ENCODE measurements at places on chromosomes 2 and 18. TPM values are rescaled to one million over a fixed set of nuclear protein-coding genes. Genes with fewer than 3 reads are reported as not detected.

DNA sequence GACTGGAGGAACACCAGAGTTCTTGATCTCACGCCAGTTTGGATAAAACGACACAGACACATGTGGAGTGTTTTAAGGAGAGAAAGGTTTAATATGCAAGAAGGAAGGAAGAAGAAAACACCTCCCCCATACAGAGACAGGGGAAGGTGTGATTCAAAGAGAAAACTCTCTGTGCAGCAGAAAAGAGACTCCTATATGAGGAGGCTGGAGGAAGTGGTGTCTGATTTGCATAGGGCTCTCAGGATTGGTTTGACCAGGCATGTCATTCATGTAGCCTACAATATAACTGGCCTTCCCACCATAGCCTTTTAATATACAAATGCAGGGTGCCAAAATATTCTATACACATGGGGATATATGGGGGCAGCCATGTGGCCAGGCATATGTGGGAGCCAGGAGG is 1386.5 kb downstream of the RPIA start:
- no peak overlapping the region for H3K27ac ChIP-seq
- peaks cover 62% of the 10 kb centered on the region for H3K36me3 ChIP-seq
- H3K4me3 ChIP-seq: no peak overlapping the region
- H3K4me1 ChIP-seq: peaks cover 8% of the 10 kb centered on the region
- DNase-seq: no peak

DNA sequence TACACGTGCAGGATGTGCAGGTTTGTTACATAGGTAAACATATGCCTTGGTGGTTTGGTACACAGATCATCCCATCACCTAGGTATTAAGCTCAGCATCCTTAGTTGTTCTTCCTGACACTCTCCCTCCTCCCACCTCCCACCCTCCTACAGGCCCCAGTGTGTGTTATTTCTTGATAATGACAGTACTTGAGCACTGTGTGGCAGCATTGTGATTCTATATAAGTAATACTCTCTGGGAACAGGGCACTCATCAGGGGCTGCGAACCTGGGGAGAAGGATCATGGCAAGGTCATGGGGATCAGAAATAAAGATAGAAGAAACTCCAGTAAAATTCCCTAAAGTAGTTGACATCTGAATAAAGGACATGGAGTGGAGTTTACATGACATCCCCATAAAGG is 1256.2 kb upstream of the CRIM1 start:
- H3K27me3 ChIP-seq: no peaks in the 10 kb centered on the region
- DNase-seq: no peak
- no peak overlapping the region for H3K27ac ChIP-seq
- peaks cover 2% of the 10 kb centered on the region for H3K4me1 ChIP-seq

- peak overlapping the region; percentile 88 for H3K4me3 ChIP-seq
- H3K36me3 ChIP-seq: no peaks in the 10 kb centered on the region
- H3K27ac ChIP-seq: peak overlapping the region; percentile 99
- no peaks in the 10 kb centered on the region for H3K27me3 ChIP-seq
- peaks cover 52% of the 10 kb centered on the region for H3K4me1 ChIP-seq
- DNase-seq: peak; percentile 72
These were observed 1.9 kb downstream of the GLI2 start for GRCh38 chr2:120737340-120738101.

- DNase-seq: no peak
- no peak overlapping the region for H3K27ac ChIP-seq
- no peaks in the 10 kb centered on the region for H3K4me1 ChIP-seq
- H3K36me3 ChIP-seq: no peaks in the 10 kb centered on the region
- H3K27me3 ChIP-seq: no peaks in the 10 kb centered on the region
- H3K4me3 ChIP-seq: no peak overlapping the region
These were observed 70.5 kb upstream of the FAM117B start for GRCh38 chr2:202564226-202564625.

GRCh38 chr18:35019933-35020332 is 21.3 kb upstream of the MAPRE2 start:
- H3K36me3 ChIP-seq: no peaks in the 10 kb centered on the region
- no peak overlapping the region for H3K4me3 ChIP-seq
- H3K27ac ChIP-seq: no peak overlapping the region
- H3K4me1 ChIP-seq: peaks cover 2% of the 10 kb centered on the region
- H3K27me3 ChIP-seq: no peaks in the 10 kb centered on the region

GRCh38 chr2:121475811-121476571 is 54.7 kb upstream of the RNU4ATAC start:
- H3K4me1 ChIP-seq: peaks cover 58% of the 10 kb centered on the region
- 0 out of 2 replicates have a peak overlapping the region, but pooled peaks have one; percentile 3 for H3K27ac ChIP-seq
- H3K4me3 ChIP-seq: no peak overlapping the region
- H3K36me3 ChIP-seq: no peaks in the 10 kb centered on the region

GRCh38 chr18:51953521-51953920 is 386.5 kb upstream of the DCC start:
- no peaks in the 10 kb centered on the region for H3K27me3 ChIP-seq
- no peak overlapping the region for H3K4me3 ChIP-seq
- H3K27ac ChIP-seq: no peak overlapping the region
- 0 out of 2 replicates have a peak, but pooled peaks cover 2% of the 10 kb centered on the region for H3K36me3 ChIP-seq
- 0 out of 2 replicates have a peak, but pooled peaks cover 3% of the 10 kb centered on the region for H3K4me1 ChIP-seq
- DNase-seq: no peak

GRCh38 chr2:204315236-204315662 is 230.0 kb upstream of the PARD3B start:
- H3K4me1 ChIP-seq: peaks cover 45% of the 10 kb centered on the region
- no peak overlapping the region for H3K4me3 ChIP-seq
- no peak overlapping the region for H3K27ac ChIP-seq

DNA sequence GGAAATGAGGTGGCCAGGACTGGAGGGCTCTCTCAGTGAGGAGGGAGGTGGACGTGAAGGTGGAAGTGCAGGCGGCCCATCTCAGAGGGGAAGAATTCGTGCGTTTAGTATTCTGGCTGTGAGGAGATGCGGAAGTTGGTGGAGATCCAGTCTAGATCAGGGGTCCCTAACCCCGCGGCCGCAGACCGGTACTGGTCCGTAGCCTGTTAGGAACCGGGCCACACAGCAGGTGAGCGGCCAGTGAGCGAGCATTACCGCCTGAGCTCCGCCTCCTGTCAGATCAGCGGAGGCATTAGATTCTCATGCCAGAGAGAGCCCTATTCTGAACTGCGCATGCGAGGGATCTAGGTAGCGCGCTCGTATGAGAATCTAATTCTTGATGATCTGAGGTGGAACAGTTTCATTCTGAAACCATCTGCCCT is 1.6 kb upstream of the FHOD3 start:
- H3K4me3 ChIP-seq: no peak overlapping the region
- peak; percentile 37 for DNase-seq
- peaks cover 23% of the 10 kb centered on the region for H3K27me3 ChIP-seq
- H3K4me1 ChIP-seq: peaks cover 5% of the 10 kb centered on the region

DNA sequence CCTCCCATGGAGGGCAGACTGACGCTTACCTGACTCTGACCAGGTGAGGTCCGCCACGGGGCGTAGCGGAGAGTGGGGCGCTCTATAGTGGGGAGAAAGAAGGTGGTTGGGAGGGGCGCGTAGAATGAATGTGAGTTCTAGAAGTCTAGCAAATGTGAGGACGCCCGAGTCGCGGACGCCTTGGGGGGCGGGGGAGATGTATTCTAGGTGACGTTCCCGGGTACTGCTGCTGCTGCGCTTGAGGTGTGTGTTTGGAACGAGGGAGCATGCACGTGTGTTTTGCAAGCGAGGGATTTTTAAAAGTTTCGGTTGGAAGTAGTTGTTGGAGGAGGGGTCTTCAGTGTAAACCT is 758 bp downstream of the RIF1 start:
- peaks cover 42% of the 10 kb centered on the region for H3K36me3 ChIP-seq
- peaks cover 23% of the 10 kb centered on the region for H3K4me1 ChIP-seq
- peak; percentile 59 for DNase-seq
- H3K27ac ChIP-seq: peak overlapping the region; percentile 98

- H3K36me3 ChIP-seq: no peaks in the 10 kb centered on the region
- no peak overlapping the region for H3K27ac ChIP-seq
- no peak for DNase-seq
- H3K27me3 ChIP-seq: no peaks in the 10 kb centered on the region
These were observed 88.3 kb upstream of the CCDC68 start for GRCh38 chr18:55047546-55047945.

DNA sequence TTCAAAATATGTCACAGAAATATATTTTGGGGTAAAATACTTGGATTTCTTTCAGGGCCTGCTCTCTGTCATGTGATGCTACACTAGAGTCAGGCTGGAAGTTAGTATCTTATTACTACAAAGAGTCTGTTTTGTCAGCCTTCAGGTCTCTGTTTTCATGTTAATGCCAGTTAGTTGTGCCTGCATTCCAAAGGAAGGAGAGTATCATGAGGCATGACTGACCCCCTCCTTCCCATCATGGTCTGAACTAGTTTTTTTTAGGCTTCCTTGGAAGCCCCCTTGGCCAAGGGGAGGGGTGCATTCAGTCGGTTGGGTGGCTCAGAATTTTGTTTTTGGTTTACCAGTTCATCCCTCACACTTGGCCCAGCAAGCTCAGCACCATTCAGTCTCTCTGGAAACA is 318.0 kb downstream of the ALK start:
- H3K27ac ChIP-seq: peak overlapping the region; percentile 96
- H3K4me1 ChIP-seq: peaks cover 48% of the 10 kb centered on the region
- no peaks in the 10 kb centered on the region for H3K27me3 ChIP-seq
- DNase-seq: no peak

DNA sequence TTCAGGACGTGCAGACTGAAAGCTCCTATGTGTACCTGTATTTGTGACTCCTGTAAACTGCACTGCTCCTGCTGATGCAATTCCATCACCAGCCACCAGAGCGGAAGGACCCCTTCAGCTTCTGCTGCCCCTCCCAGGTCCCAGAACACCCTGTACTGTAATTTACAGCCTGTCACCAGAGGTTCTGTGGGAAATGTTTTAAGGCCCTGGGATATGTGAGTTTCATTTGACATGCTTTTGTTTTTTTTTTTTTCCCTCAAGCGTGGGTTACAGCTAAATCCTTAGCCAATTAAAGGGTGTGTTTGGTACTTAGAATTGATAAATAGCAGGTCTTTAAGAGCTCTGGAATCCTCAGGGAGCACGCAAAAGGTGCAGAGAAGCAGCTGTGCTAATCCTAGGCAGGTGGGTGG is 79.4 kb downstream of the KCTD1 start:
- H3K27me3 ChIP-seq: no peaks in the 10 kb centered on the region
- peaks cover 6% of the 10 kb centered on the region for H3K36me3 ChIP-seq
- no peak overlapping the region for H3K27ac ChIP-seq
- DNase-seq: peak; percentile 77

GRCh38 chr2:236109473-236109872 is 58.7 kb downstream of the GBX2 start:
- H3K4me3 ChIP-seq: no peak overlapping the region
- peaks cover 37% of the 10 kb centered on the region for H3K4me1 ChIP-seq
- H3K27ac ChIP-seq: no peak overlapping the region

DNA sequence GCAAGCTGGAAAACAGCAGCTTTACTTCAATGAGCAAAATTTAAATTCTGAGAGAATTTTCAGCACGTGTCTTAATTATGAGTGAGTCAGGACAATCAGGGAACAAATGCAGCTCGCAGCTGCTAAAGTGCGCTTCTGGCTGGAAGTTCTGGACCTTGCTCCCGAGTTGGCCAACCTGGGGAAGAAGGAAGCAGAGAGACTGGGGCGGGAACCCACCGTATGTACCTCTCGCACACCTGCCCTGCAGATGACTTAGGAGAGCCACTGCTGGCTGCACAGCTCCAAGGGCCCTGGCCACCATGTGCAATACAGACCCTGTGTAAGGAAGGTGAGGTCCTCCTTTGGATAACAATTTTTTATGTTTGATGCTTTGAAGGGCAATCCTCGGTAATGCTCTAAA is 42.4 kb downstream of the REEP1 start:
- no peak overlapping the region for H3K27ac ChIP-seq
- H3K4me3 ChIP-seq: no peak overlapping the region
- no peak for DNase-seq
- 0 out of 2 replicates have a peak, but pooled peaks cover 7% of the 10 kb centered on the region for H3K4me1 ChIP-seq

- DNase-seq: no peak
- H3K36me3 ChIP-seq: no peaks in the 10 kb centered on the region
- peaks cover 18% of the 10 kb centered on the region for H3K4me1 ChIP-seq
- H3K4me3 ChIP-seq: no peak overlapping the region
These were observed 85.4 kb downstream of the MBD5 start for GRCh38 chr2:148106331-148106730.

DNA sequence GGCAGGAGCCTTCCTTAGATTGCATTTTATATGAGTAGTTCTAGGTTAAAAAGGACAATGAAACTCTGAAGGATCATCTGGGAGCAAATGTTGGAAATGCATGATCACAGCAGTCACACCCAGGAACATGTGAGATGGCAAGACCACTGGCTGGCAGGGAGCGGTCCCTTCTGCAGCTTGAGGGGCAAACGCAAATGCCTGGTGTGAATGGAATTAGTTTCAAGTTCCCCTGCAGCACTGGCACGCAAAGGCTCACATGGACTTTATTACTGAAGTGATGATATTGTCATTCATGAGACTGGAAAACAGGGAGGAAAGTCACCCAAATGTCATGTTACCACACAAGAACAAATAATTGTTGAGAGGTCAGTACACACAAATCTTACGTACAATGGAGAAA is 223.3 kb downstream of the FBXO15 start:
- no peak overlapping the region for H3K4me3 ChIP-seq
- no peaks in the 10 kb centered on the region for H3K4me1 ChIP-seq
- H3K27me3 ChIP-seq: no peaks in the 10 kb centered on the region
- DNase-seq: no peak
- H3K27ac ChIP-seq: no peak overlapping the region
- no peaks in the 10 kb centered on the region for H3K36me3 ChIP-seq

GRCh38 chr18:48004577-48004976 is 74.1 kb upstream of the SMAD2 start:
- H3K4me1 ChIP-seq: peaks cover 19% of the 10 kb centered on the region

- no peak overlapping the region for H3K27ac ChIP-seq
- H3K36me3 ChIP-seq: no peaks in the 10 kb centered on the region
- peaks cover 3% of the 10 kb centered on the region for H3K27me3 ChIP-seq
- no peak for DNase-seq
These were observed 6.8 kb upstream of the PLB1 start for GRCh38 chr2:28488858-28489575.

- no peaks in the 10 kb centered on the region for H3K4me1 ChIP-seq
- H3K36me3 ChIP-seq: no peaks in the 10 kb centered on the region
- no peak for DNase-seq
These were observed 46.3 kb upstream of the STAM2 start for GRCh38 chr2:152221839-152222238.

GRCh38 chr2:209787416-209787815 is 15.8 kb downstream of the UNC80 start:
- H3K4me1 ChIP-seq: peaks cover 32% of the 10 kb centered on the region
- no peak for DNase-seq
- peaks cover 19% of the 10 kb centered on the region for H3K27me3 ChIP-seq

GRCh38 chr2:68196120-68196716 is 38.5 kb downstream of the PNO1 start:
- H3K27me3 ChIP-seq: no peaks in the 10 kb centered on the region
- no peak overlapping the region for H3K4me3 ChIP-seq
- H3K27ac ChIP-seq: no peak overlapping the region
- H3K4me1 ChIP-seq: peaks cover 5% of the 10 kb centered on the region
- H3K36me3 ChIP-seq: no peaks in the 10 kb centered on the region

GRCh38 chr2:97267411-97268074 is 154.6 kb downstream of the ANKRD36 start:
- no peak for DNase-seq
- H3K36me3 ChIP-seq: peaks cover 8% of the 10 kb centered on the region
- 0 out of 2 replicates have a peak, but pooled peaks cover 8% of the 10 kb centered on the region for H3K27me3 ChIP-seq

PPP4R1 gene
- 71.1 TPM for total RNA-seq

LONRF2 gene
- 0.33 TPM for total RNA-seq

TTC21B gene
- 16.9 TPM for total RNA-seq

SERPINB7 gene
- not detected for total RNA-seq

HADHB gene
- 59.8 TPM for total RNA-seq

COL6A3 gene
- 3.9 TPM for total RNA-seq

CCDC178 gene
- not detected for total RNA-seq

CGREF1 gene
- 4.0 TPM for total RNA-seq

XDH gene
- total RNA-seq: 3.7 TPM

GALR1 gene
- total RNA-seq: 0.07 TPM

CYP27A1 gene
- total RNA-seq: 9.3 TPM

CCBE1 gene
- 8.0 TPM for total RNA-seq

LIMS4 gene
- total RNA-seq: 1.1 TPM

SPEG gene
- total RNA-seq: 57.8 TPM

ADCYAP1 gene
- total RNA-seq: not detected

CNPPD1 gene
- total RNA-seq: 32.8 TPM
